ENCODE measurements at places on chromosomes 12 and 14.

DNA sequence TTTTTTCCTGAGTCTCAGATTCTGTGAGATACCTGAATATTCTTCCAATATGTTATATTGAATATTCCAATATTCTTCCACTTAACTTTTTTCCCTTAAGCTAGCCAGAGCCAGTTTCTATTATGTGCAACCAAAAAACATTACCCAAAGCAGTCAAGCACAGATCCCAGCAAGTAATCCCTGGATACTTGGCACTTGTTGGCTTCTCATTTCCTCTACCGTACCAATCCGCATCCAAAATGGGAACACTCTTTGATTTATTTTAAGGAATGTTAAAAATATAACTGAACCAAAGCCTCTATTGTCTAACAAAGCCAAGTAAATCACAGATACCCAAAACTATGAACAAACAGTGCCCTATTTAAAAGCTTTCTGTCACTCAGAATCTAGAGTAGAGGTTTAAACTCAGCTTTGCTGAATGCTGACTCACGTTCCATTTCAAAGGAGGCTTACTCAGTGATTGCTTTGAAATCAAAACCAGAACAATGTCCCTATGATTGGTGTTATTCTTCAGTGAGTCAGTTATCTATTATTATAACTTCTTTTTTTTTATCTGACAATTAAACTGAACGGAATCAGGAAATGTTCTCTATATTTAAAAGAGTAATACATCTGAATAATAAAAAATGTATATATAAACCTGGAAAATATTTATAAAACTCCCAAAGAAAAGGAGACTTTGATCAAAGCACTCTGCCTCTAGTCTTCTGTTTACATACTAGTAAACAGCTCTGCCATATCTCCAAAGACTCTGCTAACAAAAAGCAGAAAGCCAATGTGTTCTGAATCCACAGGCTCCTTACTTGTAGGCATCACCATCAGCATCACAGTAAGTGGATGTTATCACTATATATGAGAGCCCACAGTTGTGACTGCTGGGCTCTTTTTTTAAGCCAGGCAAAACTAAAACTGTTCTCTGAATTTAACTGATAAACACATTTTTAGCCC lies 360.8 kb downstream of the CCDC91 start:
- DNase-seq = no peak

DNA sequence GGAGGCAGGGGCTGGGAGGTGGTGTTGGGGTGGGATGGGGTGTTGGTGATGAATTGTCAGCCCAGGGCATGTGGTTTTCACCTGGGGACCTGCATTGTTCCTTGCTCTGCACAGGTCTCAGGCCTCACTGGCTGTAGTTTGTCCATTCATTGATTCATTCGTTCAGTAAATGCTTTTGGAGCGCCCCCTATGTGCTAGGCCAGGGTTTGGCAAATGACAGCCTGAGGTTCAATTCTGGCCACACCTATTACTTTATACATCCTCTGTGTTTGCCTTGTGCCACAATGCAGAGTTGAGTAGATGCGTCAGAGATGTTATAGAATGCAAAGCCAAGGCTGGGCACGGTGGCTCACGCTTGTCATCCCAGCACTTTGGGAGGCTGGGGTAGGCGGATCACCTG lies 4.7 kb downstream of the ADCK1 start:
- no peak for DNase-seq

DNA sequence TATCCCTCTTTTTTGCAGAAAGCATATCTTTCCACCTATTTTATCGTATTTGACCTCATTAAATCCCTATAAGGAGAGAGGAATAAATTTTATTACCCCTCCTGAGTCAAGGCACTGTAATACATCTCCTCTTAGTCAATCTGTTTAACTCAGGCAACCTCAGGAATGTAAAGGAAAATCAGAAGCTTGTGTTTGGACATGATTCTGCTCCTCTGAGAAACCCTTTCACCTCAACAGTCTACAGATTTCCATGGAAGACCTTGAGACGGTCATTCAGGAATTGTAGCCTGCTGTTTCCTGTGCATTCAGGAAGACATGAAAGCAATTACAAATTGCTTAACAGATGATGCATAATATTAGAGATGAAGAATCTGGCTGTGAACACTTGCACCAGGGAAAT lies 360.8 kb downstream of the PAWR start:
- no peak for DNase-seq

GRCh38 chr12:15632708-15633107 lies 156.5 kb downstream of the EPS8 start:
- DNase-seq = no peak

- peak; percentile 82 for DNase-seq
Measured at GRCh38 chr12:47838286-47838931, 18.7 kb upstream of the HDAC7 start.

GRCh38 chr12:650983-651382 lies 12.3 kb downstream of the NINJ2 start:
- DNase-seq = no peak

DNA sequence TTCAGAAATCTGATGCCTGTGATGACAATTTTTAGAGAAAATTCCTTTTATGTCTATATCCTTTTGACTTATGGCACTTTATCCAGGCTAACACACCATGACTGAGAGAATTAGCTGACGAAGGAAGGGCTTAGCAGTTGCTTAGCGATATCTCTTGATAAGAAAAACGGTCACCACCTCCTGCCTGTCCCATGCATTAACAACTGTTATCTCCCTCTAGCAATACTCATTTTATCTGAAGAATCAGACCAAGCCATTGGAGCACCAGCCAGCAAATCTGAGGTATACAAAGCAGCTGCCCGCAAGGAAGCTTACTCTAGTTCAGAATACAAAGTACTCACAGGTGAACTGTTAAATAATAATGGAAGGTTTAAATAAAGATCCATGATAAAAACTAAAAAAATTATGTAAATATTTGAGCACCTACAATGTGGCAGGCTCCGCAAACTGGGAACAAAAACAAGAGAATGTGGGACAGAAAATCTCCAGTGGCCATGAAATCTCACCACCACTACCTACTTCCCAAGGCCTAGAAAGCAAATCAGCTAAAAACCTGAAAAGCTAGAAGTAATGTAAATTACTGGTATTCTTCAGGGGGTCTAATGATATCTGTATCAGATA lies 24.3 kb downstream of the PPM1H start:
- no peak for DNase-seq

All from SK-N-SH (cell line).